ENCODE measurements at places on chromosomes 3 and 15.

DNA sequence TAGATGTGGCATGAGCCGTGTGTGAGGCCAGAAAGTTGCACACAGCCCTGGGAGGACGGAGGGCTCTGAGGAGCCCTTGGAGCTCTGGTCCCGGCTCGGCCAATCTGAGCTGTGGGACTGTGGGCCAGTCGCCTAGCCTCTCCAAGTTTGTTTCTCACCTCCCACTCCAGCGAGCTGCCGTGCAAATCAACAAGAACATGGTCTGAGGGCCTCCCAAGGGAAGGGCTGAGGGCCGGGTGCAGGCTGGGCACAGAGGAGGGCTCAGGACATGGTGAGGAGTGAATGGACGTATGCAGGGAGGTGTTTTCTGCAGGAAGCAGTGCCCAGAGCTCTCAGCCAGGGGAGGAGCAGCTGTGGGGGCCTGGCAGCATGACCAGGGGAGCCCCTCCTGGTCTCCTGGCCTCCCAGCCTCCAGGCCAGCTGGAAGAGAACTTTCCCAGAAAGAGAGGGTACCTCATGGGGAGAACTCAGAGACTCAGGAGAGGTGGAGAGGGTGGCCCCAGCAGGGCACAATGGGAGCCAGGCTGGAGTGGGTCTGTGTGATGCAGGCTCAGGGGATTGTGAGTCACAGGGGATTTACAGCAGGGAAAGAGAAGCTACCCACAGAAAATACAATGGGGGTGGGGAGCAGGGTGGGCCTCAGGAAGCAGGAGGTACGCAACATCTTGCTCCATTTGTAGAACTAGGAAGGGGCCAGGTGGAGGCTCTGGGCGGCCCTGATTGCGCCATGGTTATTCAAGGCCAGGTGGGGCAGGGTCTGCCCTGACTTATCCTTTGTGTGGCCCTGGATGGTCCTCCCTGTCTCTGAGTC lies 24.8 kb downstream of the PSTPIP1 start:
- no peak for DNase-seq

DNA sequence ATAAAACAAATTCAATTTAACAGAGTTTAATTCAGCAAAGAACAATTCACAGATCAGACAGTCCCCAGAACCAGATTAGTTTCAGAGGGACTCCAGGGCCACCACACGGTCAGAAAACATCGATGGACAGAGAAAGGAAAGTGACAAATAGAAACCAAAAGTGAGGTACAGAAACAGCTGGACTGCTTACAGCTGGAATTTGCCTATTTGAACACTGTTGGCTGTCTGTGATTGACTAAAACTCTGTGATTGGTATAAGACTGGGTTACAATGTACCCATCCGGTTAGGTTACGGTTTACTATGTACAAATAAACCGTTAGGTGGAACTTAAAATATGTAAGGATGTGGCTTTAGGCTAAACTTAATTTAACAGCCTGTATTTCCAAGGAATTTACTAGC lies 30.3 kb downstream of the MOBP start:
- no peak for DNase-seq

GRCh38 chr15:78461171-78461888 lies 23.3 kb downstream of the IREB2 start:
- no peak for DNase-seq

DNA sequence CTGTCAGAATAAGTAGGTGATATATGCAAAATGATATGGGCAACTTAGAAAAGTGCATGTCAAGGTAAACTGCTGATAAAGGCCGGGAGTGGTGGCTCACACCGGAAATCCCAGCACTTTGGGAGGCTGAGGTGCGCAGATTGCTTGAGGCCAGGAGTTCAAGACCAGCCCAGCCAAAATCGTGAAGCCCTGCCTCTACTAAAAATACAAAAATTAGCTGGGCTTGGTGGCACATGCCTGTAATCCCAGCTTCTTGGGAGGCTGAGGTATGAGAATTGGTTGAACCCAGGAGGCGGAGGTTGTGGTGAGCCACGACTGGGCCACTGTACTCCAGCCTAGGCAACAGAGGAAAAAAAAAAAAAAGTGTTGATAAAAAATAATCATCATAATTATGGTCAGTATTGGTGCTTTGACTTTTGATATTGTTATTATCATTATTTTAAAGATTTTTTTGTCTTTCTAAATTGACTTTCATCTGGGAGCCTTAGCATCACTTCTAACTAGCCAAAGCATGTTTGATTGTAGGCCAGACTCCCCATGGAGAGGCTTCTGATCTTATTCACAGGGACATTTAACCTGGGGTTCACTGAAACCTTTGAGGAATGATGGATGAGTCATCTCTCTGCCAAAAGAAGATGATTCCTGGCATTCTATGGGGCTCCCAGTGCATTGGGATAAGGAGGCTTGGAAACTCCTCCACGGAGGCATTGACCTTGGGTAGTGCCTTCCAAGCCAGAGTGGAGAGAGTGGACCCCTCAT lies 5.6 kb downstream of the ZBTB38 start:
- no peak for DNase-seq

DNA sequence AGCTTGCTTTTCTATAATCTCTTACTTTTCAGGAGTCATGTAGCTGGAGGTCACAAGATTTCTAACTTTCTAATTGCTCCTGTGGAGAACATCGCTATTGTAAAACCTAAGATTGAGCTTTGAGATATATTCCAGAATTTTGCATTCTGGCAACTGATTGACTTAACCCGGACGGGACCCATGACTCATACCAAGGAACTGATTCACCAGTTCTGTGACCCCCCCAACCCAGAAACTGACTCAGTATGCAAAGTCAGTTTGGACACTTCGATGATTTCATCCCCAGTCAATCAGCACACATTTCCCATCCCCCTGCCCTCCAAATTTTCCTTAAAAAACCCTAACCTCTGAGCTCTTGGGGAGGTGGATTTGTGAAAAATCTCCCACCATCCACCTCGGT lies 396.5 kb upstream of the GBE1 start:
- DNase-seq = no peak

GRCh38 chr15:44246521-44247268 lies 41.8 kb upstream of the GOLM2 start:
- DNase-seq = no peak

- DNase-seq = no peak
These were observed 1.2 kb upstream of the SNAPC5 start for GRCh38 chr15:66498501-66499386.

DNA sequence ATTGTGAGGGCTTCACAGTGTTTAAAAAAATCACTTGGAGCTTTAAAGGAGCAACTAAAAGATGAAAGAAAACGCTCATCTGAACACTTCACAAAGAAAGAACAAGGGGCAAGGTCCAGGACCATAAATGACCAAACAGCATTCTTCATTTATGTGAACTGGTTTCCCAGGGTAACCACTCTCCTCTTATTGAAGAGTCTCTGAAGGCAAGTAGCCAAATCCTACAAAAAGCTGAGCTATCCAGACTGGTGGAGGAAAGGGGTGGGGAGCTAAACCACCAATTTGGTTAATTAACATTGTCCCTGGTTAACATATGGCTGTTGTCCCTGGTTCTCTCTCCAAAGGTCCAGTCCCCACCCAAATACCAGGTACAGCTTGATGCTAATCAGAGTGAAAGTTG lies 58.1 kb downstream of the OSBPL10 start:
- no peak for DNase-seq

DNA sequence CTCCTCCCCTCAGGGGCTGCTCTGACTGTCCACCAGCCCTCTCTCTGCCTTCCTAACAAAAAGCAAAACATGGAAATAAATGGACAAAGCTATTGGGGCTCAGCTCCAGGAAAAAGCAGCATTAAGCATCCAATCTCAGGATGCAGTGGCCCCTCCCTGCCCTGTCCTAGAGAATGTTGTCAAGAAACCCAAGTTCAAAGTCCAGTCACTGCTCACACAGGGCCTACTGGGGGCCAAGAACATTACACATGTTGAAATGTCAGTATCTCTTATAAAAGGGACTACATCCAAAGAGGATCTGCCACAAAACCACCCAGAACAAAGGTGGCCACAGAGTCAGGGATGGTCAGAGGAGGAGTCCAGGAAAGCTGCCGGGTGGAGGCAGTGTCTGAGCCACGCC lies 7.6 kb upstream of the GRIP2 start:
- DNase-seq = no peak

DNA sequence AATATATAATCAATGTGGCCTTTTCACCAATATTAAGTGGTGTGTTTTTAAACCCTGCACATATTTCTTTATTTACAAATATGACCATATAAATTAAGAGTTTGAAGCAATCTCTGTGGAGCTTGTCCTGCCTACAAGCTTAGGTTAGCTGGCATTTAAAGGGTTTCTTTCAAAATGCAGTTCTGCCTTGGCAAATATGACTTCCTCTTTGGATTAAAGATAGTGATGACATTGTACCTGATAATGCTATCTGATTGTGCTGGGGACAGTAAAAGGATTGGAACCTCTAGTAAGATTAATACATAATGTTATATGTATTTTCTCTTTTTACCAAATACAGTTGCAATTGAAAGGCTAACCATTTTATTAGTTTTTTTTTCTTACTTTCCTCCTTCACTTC lies 249.1 kb downstream of the OTOL1 start:
- DNase-seq = no peak

- peak; percentile 15 for DNase-seq
These were observed 664 bp downstream of the PPCDC start for GRCh38 chr15:75023872-75024636.

- DNase-seq = no peak
These were observed 32.6 kb downstream of the COL6A5 start for GRCh38 chr3:130377960-130378676.

GRCh38 chr3:102083473-102083872 lies 234.2 kb downstream of the NFKBIZ start:
- DNase-seq = no peak

DNA sequence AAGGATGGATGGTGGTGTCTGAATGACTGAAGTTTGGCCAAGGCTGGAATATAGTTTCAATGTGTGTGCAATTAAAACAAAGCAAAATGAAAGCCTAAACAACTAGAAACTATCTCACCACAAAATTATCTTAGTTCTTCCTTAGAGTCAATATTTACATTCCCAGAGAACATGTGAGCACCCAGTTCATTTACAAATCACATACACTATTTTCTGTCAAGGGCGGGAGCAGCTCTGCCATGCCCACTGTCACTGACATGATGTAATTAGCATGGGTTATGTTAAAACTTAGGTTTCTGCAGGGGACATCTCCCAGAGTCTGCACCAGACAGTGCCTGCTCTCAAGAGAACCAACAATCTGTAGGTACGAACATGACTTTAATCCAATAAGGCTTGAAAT lies 65.0 kb downstream of the PDZRN3 start:
- no peak for DNase-seq

DNA sequence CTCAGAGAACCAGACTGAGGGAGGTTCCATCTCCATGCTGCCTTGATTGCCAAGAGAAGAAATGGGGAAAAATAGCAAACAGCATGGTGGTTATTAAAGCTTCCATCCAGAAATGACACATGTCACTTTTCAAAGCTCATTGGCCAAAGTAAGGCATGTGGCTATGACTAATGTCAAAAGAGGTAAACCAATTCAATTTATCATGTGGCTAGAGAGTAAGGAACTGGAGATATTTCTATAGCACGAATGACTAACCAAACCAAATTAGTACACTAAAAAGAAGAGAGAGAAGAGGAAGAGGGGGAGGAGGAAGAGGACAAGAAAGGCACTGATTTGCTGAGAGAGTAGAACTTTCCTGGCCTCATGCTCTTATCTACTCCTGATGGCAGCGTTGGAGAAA lies 115.2 kb upstream of the SLC6A11 start:
- DNase-seq = no peak

DNA sequence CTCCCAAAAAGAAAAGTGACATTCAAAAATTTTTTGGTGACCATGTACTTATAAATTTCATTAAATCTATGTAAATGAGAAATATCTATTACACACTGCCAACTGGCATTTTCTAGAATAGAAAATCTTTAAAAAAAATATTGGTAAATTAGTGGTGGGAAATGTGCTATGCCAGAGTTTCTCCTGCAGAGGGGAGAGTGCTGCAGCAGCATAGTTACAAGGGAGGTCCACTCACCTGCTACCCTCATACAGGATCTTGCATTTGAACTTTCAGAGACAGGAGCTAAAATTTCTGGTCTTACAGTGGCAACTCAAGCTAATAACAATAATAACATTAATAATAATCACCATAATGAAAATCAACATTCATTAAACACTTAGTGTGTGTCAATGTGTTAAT lies 459.6 kb downstream of the NSUN3 start:
- DNase-seq = no peak

DNA sequence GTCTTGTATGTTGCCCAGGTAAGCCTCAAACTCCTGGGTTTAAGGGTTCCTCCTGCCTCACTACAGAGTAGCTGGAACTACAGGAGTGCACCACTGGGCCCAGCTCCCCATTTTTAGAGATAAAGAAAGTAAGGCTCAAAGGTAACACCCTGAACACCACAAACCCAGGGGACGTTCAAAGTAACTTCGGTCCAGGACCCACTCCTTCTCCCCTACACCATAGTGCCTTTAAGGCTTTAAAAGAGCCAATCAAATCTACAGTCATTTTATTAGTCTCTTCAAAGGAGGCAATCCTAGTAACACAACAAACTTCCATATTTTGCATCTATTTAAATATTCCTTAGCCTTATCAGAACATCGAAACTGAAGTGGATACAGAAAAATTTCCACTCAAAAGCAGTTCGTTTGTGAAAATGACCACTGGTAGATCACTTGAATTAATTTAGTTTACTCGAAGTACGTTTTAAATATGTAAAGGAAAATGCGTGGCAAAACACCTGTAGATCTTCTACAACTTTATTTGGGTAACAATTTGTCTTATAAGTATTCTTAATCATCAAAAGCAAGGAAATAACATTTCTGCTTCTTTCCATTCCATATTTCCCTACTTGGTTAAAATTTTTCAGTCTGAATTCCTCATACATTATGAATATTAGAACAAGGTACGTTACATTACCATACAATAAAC lies 1.8 kb downstream of the STAG1 start:
- DNase-seq = no peak

DNA sequence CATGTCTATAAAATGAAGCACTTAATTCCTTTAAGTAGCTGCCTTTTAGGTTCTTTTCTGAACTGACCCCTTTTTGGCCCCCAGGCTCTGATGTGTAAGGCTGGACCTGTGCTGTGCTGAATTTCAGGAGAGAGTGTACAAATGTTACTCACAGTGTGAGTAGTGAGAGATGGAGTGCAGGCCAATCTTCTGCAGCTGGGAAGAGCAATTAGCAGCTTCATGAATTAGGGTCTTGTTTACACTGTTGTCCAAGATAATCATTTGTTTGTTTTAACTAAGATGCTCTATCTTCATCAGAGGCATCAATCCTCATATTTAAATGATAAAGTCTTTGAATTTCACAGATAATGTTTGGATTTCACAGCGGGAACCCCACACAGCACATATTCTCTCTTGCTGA lies 19.4 kb downstream of the ARPP21 start:
- no peak for DNase-seq

GRCh38 chr3:34111361-34111760 lies 312.9 kb downstream of the PDCD6IP start:
- no peak for DNase-seq

- DNase-seq = no peak
These were observed 56.5 kb upstream of the CCR4 start for GRCh38 chr3:32894977-32895376.

- DNase-seq = no peak
These were observed 66.6 kb upstream of the FEZF2 start for GRCh38 chr3:62439978-62440377.
